ENCODE measurements at places on chromosomes 16 and 17.
A peak's percentile ranks its signal among the peaks of the same experiment; 100 is the strongest.

DNA sequence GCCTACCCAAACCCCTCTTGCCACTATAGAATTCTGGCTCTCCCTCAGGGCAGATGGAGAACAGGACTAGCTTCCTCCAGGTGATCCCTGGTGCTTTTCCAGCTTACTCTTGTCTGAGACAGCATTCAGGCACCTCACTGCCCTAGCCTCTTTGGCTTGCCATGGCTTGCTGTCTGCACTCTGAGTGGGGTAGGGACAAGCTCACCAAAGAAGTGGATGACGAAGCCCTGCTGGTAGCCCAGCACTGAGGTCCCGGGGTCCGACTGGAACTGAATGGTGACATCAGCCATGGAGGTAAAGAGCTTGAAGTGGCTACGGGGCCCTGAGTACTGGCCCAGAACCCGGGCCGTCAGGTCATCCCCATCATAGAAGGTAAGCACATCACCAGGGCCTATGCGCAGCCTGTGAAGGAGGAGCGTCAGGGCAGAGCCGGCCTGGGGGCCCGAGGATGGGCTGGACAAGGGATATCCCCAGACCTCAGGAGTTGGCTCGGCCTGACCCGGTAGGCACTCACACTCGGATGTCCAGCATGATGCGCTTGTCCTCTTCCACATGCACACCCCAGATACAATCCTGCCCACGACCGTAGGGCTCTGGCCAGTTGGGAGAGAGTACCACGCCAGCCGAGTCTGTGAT, 7.6 kb upstream of the PHF12 start:
- no peak for DNase-seq

GRCh38 chr17:82444941-82445521, 5.5 kb downstream of the CYBC1 start:
- no peak for DNase-seq

- no peak for DNase-seq
Measured at GRCh38 chr17:64282753-64283080, 19.7 kb upstream of the TEX2 start.

GRCh38 chr17:50207792-50208567, 6.5 kb upstream of the COL1A1 start:
- DNase-seq, result no peak

DNA sequence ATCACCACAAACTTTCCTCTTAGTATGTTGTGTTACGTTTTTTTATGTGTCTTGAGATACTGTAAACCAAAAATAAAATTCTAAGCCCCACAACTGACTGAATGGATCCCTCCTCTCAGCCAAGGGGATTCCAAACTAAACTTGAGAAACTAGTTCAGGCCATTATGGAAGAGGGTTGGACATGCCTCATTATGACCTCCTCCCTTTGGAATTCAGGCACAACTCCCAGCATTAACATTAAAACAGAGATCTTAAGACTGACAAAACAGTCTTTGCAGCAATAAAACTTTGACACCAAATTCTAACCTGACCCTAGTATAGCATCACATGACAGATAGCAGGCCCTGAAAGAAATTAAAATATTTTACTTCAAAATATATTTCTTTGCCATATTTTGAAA, 51.1 kb upstream of the SLC47A1 start:
- no peak for DNase-seq

- peak; percentile 24 for DNase-seq
Measured at GRCh38 chr17:18254888-18255649, 3.5 kb downstream of the FLII start.

DNA sequence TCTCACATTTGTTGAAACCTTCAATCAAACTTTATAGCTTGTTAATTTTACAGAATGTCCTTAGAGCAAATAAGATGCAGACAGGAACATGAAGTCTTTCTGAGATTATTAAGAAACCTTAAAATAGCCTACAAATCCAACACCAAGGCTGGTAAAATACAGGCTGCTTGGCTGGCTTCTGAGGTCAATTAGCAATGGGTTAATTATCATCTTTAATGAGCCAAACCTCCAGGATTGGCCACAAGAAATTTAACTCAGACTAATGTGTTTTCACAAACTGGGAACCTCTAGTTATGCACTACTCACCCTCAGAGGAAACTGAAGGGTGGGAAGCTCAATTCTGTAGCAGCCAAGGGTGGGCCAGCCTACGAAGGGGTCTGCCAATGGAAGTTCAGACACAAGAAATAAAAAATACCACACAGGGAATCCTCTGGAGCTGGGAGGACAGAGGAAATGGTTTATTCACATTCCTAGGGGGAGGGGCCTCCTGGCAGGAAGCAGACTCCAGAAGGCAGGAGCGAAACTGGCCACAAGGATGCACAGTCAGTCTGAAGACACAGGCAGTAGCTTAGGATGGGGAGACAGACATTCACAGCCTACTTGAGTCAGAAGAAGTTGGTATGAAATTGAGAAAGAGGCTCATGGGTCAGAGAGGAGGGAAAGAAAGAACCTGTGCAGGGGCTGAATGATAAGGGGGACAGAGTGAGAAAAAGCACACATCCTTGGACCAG, 36.1 kb downstream of the HIC1 start:
- no peak for DNase-seq

- peak; percentile 80 for DNase-seq
Measured at GRCh38 chr16:66549284-66550131, at the start of gene TK2. TSS of gene TK2 (minus strand) at chr16:66550122. CDS start at chr16:66550061, 61 bp downstream.

- DNase-seq, result no peak
Measured at GRCh38 chr17:1873418-1873817, 43.6 kb downstream of the RPA1 start.

DNA sequence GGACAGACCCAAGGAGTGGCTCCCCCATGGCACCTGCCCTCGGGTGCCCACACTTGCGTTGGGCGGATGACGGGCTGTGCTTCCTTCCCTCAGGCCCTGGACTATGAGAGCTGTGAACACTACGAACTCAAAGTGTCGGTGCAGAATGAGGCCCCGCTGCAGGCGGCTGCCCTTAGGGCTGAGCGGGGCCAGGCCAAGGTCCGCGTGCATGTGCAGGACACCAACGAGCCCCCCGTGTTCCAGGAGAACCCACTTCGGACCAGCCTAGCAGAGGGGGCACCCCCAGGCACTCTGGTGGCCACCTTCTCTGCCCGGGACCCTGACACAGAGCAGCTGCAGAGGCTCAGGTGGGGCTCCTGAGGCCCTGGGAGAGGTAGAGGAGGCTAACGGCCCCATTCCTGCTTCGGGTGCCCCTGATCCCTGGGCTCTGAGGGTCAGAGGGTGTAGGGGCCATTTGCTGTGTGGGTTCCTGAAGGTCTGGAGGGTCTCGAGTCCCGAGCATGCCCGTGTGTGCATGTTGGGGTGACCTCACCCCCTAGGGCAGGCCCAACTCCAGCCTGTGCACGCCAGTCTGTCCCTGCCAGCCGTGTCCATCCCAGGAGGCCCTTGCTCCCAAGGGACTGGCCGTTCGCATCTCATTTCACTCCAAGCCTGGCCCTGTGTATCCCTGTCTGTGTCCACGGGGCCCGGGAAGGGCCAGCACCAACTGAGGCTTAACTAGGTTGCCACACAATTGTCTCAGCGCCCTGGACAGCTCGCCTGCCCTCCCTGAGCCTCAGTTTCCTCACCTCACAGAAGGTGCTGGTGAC, 10.0 kb downstream of the SLC22A31 start:
- DNase-seq, result no peak

GRCh38 chr16:11903906-11904305, 11.8 kb downstream of the GSPT1 start:
- no peak for DNase-seq

GRCh38 chr16:67082891-67083290, 26.9 kb upstream of the PHAF1 start:
- no peak for DNase-seq

- DNase-seq, result no peak
Measured at GRCh38 chr17:32629563-32630190, 142.9 kb downstream of the CDK5R1 start.

- DNase-seq, result no peak
Measured at GRCh38 chr17:66748578-66748977, 86.3 kb upstream of the CACNG5 start.

DNA sequence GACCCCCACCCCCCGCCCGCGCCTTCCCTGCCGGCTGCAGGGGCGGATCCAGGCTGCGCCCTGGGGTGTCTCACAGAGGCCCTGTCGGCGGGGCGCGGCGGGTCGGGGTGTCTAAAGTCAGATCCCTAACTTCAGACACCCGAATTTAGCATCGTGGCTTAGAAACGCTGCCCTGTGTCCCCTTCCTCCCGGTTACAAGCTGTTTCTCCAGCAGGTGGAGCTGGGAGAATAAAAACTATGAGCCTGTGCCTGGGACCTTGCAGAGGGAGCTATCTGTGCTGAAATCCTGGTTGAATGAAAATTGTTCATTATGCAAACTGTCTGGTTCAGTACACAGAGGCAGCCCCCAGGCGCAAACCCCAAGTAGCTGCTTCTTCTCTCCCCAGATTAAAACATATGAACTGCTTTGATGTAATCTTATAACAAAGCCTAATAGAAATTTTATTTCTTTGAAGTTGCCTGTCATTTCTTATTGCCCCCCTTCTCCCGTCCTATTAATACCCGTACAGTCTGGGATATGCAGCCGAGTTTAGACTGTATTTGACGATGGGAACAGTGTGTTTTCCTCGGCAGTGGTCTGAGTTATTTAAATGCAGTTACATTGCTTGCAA, 79.0 kb downstream of the RPA1 start:
- peak; percentile 50 for DNase-seq

GRCh38 chr17:75654176-75654575, 12.8 kb downstream of the RECQL5 start:
- no peak for DNase-seq

- no peak for DNase-seq
Measured at GRCh38 chr16:7338826-7339225, 6.2 kb downstream of the RBFOX1 start.

DNA sequence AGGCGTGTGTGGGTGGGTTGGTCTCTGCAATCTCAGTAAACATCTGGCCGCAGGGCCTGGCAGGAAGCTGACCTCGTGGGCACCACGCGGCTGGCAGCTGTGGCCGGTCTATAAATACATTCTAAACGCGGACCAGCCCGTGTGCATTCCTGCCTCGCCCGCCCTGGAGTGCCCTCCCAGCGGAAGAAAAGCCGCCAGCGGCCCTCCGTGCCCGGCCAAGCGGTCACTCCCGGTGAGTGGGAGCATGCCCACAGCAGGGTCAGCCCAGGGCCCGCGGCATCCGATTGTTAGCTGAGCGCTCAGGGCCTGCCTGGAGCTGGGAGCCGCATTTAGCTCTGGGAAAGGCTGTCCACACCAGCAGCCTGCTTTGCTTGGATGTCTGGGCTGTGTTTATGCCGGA, 10.3 kb downstream of the ZNF469 start:
- DNase-seq, result no peak

- DNase-seq, result no peak
Measured at GRCh38 chr17:81983639-81984373, 6.4 kb downstream of the ASPSCR1 start.

- DNase-seq, result no peak
Measured at GRCh38 chr17:20999044-20999573, 43.7 kb downstream of the USP22 start.

- DNase-seq, result no peak
Measured at GRCh38 chr17:78838574-78839005, 2.0 kb downstream of the USP36 start.

- no peak for DNase-seq
Measured at GRCh38 chr16:67949645-67950044, 5.7 kb upstream of the LCAT start.

- peak; percentile 45 for DNase-seq
Measured at GRCh38 chr17:17494499-17494869, 1.7 kb downstream of the RASD1 start.

DNA sequence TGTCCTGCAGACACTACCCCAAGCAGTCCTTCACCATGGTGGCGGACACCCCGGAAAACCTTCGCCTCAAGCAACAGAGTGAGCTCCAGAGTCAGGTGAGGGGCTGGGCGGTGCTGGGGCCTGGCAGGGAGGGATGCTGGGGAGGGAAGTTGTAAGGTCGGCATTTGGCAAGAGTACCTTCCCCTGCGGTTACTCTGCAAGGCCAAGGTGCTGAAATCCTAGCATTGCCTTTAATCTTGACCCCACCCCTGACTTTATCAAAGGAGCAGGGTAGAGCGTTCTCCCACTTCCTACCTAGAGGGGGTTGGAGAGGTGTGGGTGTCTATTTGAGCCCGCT, 20.5 kb downstream of the LASP1 start:
- no peak for DNase-seq

DNA sequence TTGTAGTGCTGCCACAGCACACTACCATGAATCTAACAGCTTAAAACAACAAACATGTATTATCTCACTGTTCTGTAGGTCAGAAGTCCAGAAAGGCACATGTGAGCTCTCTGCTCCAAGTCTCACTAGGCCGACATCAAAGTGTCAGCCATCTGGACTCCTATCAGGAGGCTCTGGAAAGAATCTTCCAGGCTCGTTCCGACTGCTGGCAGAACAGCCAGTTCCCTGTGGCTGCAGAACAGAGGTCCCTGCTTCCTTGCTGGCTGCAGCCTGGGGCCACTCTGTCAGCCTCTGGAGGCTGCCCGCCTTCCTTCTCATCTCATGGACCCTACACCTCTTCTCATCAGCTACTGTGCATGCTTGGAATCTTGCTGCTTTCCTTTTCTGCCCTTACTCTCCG, 168.9 kb downstream of the CBLN1 start:
- DNase-seq, result no peak

GRCh38 chr17:77478281-77478680, 337.5 kb downstream of the SEC14L1 start:
- no peak for DNase-seq

DNA sequence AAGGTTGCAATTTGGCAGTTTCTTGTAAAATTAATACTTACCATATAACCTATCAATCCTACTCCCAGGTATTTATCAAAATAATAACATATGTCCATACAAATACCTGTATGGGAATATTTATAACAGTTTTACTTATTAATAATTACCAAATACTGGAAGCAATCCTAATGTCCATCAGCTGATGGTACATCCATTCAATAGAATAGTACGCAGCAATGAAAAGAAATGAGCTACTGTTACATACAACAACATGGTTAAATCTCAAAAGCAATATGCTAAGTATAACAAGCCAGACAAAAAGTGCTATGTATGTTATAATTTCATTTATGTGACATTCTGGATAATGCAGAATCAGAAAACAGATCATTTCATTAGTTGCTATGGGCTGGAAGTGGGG, 1.2 kb downstream of the HYDIN start:
- no peak for DNase-seq

DNA sequence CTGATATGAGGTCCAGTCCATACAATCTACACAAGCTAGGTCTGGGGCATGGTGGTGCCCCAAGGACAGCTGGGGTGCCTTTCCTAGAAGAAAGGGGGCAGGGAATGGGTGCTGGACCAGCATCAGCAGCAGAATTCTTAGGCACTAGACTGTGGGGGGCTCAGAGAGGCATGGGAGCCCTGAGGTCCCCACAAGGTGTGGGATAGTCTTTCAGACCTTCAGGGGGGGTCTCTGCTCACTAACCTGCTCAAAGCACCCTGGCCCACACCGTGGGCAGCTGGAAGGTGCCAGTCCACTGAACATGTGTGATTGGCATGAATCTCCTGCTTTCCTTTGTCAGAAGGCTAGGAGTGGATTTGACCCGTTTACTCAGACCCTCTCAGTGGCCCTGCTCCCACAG, 26.1 kb upstream of the C16orf78 start:
- no peak for DNase-seq

GRCh38 chr17:49845321-49845720, 2.5 kb downstream of the TAC4 start:
- DNase-seq, result no peak

GRCh38 chr17:28433721-28434120, 27.7 kb upstream of the SLC46A1 start:
- DNase-seq, result no peak

Measured in erythroblast (primary cell).